ENCODE measurements at places on chromosomes 12 and 14.

- DNase-seq: no peak
These were observed 7.7 kb upstream of the SERPINA6 start for GRCh38 chr14:94330857-94331256.

GRCh38 chr12:15550793-15551192 is 228.5 kb downstream of the PTPRO start:
- DNase-seq: no peak

- DNase-seq: no peak
These were observed 449.3 kb downstream of the FOXG1 start for GRCh38 chr14:29215853-29216252.

DNA sequence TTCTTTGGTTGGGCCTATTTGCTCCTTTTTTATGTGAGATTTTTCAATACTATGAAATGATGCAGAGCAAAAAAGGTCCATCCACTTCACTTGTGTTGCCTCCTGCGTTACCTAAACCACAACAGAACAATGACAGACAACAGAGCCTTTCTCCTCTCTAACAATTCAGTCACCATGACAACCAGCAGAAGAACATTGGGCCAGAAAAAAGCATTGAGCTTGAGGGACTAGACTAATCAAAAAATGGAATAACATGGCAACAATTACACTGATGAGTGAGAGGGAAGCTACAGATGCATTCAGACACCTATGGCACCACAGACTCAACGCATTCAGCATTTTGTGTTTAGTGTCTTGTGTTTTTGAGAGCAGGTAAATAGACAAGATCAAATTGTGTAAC is 44.6 kb upstream of the PTCSC3 start:
- DNase-seq: no peak

- DNase-seq: peak; percentile 35
These were observed 91.1 kb downstream of the IRF2BPL start for GRCh38 chr14:76937181-76938091.

DNA sequence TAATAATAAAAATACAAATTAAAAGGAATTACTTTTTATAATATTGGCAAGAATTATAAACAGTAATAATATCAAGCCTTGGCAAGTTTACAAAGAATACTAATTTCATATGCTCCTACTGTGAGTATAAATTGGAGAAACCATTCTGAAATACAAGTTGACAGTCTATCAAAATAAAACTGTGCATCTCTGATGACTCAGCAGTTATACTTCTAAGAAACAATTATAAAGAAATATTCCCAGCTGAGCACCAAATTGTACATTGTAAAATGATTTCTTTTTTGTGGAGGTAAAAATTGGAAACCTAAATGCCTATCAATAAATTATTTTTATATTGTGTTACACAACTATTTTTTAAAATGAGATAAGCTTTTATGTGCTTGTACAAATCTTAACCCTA is 35.5 kb upstream of the KCNC2 start:
- DNase-seq: no peak
